NCI-H460 (cell line): ENCODE measurements at places on chromosomes 7 and 10.

DNA sequence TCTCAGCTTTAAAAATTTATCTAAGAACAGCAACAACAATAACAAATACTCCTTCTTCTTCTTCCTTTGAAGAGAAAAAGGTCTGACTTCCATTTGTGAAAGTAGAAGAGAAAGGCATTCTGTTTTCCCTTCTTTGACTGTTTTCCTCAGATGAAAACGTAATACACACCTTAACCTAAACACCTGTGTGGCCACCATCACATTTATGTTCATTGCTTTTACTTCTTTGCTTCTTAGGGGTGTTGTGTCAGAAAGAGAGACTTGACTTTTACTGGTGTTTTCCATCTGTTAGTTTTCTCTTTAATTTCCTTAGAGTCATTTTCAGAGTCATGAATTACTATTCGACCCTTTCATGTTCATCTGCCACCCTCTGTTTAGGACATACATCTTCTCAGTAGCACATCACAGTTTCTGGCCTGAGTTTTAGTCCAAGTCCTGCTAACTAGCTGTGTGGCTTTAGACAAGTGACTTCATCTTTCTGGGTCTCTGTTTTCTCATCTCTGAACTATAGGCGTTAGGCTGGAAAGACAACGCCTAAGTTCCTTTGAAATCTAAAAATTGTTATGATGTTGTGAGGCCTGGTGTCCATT is 283.8 kb downstream of the GATA3 start:
- DNase-seq: no peak

DNA sequence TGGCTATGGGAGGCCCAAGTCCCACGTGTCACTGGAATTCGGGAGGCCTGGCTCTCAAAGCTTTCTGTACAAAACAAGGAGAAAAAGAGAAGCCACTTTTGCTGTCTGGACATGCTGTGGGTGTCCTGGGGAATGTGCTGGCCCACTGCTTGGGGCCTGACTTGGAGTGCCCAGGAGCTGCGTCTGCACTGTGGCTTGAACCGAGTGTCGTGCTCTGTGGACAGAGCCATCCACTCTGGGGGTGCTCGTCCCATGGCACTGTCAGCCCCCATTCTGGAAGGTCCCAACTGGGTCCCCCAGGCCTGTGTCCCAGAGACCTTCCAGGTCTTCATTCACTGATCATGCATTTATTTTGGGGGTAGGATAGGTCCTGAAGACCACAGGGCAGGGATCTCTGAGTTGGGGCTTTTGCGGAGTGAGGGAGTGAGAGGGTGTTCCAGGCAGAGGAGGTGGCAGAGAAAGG is 138.0 kb downstream of the LHPP start:
- DNase-seq: no peak

GRCh38 chr10:21614000-21614399 is 80.0 kb downstream of the MLLT10 start:
- DNase-seq: no peak

DNA sequence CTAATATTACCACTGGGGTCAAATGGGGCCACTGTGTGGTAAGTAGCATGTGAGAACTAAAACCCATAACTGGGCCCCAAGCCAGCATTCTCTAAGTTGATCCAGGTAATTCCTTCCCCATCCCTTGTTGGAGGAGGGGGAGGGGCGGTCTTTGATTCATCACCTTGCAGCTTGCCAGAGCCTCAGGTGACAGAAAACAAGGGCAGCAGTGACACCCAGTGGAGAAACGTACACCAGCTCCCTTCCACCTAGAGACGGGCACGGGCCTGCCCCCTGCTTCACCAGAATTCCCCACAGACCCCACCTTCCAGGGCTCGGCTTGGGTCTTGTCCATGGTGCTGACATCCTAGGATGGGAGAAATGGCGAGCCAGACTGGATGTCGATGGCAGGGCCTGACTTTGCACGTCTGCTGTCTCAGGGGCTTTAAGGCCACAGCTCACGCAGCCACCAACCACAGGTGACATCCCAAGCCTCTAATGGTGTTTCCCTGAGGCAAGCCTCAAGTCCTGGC is 102.0 kb downstream of the STRA8 start:
- DNase-seq: peak; percentile 32

- no peak for DNase-seq
Observed at GRCh38 chr10:88983939-88984338, 6.7 kb upstream of the FAS start.

DNA sequence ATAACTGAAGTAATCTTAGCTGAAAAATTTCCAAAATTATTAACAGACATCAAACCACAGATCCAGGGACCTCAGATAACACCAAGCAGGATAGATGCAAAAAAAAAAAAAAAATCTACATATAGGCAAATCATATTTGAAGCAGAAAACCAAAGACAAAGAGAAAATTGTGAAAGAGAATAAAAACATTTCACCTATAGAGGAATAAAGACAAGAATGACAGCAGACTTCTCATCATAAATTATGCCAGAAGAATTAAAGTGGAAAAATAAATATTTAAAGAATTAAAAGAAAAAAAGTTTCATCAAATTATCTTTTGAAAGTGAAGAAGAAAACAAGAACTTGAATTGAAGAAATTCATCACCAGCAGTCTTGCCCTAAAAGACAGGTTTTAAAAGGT is 467.5 kb downstream of the GPAM start:
- no peak for DNase-seq

- DNase-seq: no peak
Observed at GRCh38 chr7:23287612-23288011, 11.5 kb upstream of the MALSU1 start.

DNA sequence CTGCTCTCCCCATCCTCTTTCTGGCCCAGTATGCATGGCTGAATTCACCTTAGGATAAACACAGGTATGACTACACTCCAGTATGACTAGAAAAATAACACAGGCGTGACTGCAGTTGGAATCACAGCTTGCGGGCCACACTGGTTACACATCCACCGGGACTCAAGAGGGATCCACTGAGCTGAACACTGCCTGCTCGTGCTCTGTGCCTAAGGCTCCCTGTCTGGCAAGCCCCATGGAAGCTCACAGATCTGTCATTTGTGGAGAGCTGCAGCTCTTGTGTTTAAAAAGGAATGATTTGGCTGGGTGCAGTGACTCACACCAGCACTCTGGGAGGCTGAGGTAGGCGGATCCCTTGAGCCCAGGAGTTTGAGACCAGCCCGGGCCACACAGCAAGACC is 26.8 kb downstream of the VOPP1 start:
- DNase-seq: no peak

DNA sequence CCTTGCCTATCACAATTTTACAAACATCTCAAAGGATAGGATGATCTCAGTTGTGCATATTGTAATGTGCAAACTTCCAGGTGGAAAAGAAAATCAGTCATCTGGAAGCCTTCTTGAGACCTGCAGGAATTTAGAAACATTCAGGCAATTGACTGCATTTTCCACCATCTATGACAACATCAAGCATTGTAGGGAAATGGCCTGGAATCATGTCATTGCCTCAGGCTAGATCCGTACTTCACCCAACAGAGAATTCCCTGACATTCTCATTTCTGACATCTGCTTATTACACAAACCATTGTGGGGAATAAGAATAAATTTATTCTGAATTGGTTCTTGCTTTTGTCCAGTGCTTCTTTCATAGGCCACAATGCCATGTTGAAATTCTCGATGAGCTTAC is 124.9 kb upstream of the NPVF start:
- no peak for DNase-seq

- DNase-seq: no peak
Observed at GRCh38 chr7:104536956-104537355, 208.6 kb downstream of the LHFPL3 start.

- no peak for DNase-seq
Observed at GRCh38 chr7:41730668-41731067, 27.8 kb upstream of the INHBA start.

DNA sequence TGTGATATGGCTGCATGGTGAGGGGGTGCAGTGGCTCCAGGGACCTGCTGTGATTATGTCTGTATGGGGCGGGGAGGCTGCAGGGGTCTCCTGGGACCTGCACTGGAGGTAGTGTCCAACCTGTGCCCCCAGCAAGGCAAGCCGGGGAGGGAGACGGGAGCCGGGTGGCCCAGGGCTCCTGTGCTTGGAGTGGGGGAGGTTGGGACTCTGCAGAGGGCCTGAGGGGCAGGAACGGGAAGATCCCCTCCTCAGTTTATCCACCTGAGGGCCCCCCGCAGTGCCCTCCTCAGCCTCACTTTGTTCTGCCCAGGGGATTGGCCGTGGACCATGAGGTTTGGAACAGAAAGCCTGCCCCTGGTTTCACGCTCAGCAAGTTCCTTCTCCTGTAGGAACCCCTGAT is 22.8 kb upstream of the PWWP2B start:
- no peak for DNase-seq

DNA sequence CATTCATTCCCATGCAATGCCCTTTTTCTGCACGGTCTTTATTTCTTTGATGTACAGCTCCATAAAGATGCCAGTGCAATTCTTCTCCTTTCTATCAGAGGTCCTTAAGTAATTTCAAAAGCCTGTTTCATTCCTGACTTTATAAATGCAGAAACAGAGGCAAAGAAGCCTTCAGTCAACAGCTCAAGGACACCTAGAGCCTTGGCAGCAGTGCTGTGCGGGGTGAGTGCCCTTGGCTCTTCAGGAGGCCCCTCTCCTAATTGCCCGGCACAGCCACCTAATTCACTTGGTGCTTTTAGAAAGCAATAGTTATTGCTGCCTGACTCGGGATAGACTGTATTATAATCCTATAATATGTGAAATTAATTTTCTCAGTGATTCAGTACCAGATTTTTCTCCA is 169.6 kb upstream of the KLF6 start:
- no peak for DNase-seq

- no peak for DNase-seq
Observed at GRCh38 chr7:100099452-100099851, 1.7 kb downstream of the MCM7 start.

GRCh38 chr10:79910344-79910743 is 38.6 kb downstream of the SFTPD start:
- no peak for DNase-seq

- no peak for DNase-seq
Observed at GRCh38 chr10:131252567-131253276, 58.8 kb downstream of the TCERG1L start.

GRCh38 chr10:84341983-84342382 is 13.6 kb downstream of the CCSER2 start:
- DNase-seq: no peak

GRCh38 chr10:129021594-129022304 is 445.3 kb upstream of the MGMT start:
- no peak for DNase-seq

DNA sequence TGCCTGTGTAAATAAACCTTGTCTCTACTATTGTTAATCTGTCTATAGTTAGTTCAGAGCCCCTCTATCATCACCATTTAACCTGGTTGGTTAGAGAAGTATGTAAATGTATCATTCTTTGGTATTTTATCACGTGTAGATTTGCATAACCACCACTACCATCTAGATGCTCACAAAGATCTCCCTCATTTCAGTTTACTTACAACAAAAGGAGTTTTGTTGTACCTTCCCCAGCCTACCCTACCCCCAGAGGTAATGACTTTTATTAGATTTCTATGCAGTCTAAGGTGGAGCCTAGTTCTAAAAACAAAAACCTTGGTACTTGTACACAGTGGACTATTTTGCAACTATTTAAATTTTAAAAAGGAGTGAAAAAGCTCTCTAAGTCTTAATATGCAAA is 17.5 kb downstream of the ACADSB start:
- DNase-seq: no peak

- no peak for DNase-seq
Observed at GRCh38 chr10:71972746-71973695, 8.8 kb downstream of the CHST3 start.

GRCh38 chr10:68633281-68633680 is 73.1 kb downstream of the TET1 start:
- DNase-seq: no peak

DNA sequence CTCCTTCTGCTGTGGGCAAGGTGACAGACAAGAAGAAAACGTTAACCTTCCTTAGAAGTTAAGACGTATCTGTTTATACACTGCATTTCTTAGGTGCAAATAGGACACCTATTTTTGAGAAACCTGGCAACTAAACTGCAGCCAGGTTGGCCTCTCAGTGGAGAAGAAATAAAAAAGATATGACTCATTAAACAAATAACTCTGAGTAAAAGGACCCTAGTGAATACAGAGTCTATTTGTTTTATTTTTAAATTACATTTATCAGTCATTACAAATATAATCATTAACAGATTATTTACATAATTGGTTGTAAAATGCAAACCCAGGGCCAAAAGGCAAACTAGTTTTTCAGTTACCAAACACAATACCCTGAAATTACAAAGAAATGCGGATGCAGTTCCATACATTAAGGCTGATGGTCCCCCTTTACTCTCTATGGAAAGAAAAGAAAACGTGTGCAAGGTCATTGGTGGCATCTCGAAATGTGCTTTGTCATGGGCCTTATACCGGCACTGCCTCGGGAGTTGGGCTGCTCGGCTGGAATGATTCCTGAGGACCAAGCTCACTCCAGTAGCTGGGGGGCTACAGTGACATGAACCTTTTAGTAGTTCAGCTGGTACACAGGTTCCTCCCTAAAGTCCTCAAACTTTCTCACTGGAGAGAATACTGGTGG is 38.4 kb downstream of the ADRB1 start:
- DNase-seq: no peak

- no peak for DNase-seq
Observed at GRCh38 chr7:147182874-147183273, 1066.3 kb downstream of the CNTNAP2 start.

DNA sequence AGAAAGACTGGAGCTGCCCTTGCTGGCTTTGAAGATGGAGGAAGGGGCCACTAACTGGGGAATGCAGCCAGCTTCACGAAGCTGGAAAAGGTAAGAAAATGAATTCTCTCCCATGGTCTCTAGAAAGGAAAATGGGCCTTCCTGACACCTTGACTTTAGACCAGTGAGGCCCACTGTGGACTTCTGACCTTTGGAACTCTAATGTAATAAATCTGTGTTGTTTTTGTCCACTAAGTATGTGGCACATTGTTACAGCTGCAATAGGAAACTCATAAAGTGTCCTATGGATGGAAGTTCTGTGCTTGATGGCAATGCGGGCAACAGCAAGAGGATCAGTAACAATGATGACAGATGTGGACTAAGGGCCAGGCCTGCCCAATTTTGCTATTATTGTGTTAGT is 20.9 kb downstream of the DNAJB9 start:
- DNase-seq: no peak

GRCh38 chr10:58579011-58579655 is 66.5 kb downstream of the BICC1 start:
- DNase-seq: no peak

DNA sequence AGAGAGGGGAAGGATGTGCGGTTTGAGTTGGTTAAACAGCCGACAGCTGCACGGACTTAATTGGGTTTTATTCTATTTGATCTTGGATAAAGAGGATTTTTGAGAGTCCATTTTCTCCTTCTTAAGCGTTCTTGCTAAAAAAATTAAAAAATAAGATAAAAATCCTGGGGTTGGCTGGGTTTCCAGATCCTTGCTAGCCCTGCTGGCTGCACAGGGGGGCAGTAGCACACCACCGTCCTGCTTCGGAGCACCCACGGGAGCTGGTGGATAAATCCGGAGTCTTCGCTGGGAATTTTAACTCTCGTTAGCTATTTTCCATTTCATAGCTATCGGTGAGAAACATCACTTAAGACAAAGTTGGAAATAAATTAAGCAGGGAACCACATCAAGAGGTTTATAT is 792.0 kb downstream of the TYW1 start:
- peak; percentile 14 for DNase-seq

GRCh38 chr7:68147614-68148238 is 1151.1 kb downstream of the TYW1 start:
- no peak for DNase-seq

GRCh38 chr10:109968953-109969759 is 38.6 kb upstream of the ADD3 start:
- DNase-seq: no peak

GRCh38 chr10:62084451-62084850 is 183.0 kb downstream of the ARID5B start:
- no peak for DNase-seq

GRCh38 chr7:155874411-155874810 is 62.1 kb upstream of the SHH start:
- DNase-seq: no peak
